Activated CD8-positive, alpha-beta memory T cell treated with anti-CD3 and anti-CD28 coated beads for 1 hour (primary cell): ENCODE measurements at places on chromosomes 2 and 18.

DNA sequence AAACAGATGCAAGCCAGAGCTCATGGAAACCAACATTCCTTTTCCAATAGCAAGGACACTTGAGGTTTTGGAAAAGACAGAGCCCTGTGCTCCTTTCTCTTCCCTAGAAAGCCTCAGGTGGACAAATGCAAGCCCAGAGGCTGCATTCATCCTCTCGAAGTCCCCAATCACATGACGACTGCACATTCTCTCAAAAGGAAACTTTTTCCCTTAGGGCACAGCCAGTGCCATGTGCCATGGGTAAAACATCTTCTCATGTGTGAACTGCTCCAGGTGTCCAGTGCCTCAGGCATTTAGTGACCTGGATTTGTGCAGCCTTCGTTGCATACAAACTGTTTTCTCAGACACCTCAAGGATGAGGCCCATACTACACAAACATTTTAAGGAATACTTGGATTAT, 140.7 kb downstream of the LAMA1 start:
- no peak for DNase-seq

DNA sequence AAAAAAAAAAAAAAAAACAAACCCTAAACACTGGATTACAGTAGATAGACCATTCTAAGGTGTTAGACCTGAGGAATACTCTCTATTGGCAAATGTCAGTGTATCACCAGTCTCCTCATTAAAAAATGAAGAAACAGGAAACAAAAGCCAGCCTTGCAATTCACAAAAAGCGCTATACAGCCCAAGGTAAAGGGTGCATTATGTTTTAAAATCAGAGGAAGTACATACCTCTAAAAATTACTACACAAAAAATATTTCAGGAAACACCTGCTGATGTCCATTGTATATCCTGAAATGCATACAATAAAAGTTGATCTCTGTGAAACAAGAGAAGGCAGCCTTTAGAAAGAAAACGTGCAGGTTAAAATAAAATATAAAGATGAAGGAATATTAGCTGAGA, 54.9 kb upstream of the TSPYL6 start:
- DNase-seq, result no peak

DNA sequence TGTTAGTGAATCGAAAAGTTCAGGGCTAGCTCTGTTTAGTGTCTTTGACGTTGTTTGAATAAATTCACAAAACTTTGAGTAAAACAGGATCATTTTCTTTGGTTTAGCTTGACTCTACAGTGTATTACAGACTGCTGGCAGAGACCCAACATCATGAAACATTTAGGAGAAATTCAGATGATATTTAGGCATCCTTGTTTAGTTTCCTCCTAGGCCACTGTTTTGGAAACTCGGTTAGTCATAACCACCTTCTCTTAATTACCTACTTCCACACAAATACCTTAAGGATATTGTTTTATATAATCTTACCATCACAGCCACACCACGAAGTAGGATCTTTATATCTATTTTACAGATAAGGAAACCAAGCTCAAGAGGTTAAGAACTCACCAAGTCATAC, 7.8 kb downstream of the LIMS1 start:
- no peak for DNase-seq

DNA sequence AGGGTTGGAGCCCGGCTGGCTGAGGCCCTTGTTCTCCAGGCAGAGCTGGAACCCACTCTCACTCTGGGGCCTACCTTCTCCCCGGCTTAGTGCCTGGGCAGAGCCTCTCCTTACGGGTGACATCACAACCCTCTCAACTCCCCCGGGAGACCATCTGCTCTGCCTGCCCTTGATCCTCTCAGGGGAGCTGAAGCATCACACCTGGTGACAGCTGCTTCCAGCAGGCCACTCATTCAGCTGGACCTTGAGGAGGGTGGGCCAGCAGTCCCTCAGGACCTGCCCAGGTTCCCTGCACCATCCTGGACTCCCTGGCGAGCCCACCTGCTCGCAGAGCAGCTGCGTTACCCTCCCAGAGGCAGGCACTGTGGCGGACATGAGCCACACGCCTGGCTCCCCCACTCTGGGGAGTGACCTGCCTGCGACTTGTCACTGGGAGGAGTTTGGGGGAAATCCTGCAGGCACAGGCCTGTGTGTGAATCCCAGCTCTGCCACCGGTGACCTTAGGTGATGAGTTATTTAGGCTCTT, 13.1 kb downstream of the HS6ST1 start:
- no peak for DNase-seq

- DNase-seq, result no peak
These were observed 81.0 kb downstream of the GPR39 start for GRCh38 chr2:132497591-132497990.

DNA sequence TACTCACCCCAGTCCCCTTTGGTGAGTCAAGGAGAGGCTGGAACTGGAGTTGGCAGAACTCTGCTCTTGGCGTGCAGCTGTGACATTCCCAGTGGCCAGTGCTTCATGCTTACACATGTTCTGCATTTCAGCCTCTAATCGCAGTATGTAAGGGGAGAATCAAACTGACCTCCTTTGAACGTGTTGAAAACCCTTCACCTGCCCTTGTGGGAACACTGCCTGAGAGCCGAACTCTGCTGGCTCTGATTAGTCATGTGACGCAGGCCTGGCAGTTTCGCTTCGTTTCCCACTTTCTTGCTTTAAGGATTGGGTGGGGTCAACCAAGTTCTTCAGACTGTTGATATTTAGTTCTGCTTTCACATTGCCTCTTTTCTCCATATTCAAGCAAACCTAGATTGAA, 173.8 kb upstream of the BCL2L11 start:
- DNase-seq, result no peak
